ENCODE measurements at places on chromosomes 3 and 15. TPM values are rescaled to one million over a fixed set of nuclear protein-coding genes. Genes with fewer than 3 reads are reported as not detected.

GRCh38 chr3:132645058-132645457 is 14.6 kb downstream of the ACAD11 start:
- H3K4me3 ChIP-seq: no peak overlapping the region
- H3K4me1 ChIP-seq: peaks cover 2% of the 10 kb centered on the region
- no peak overlapping the region for H3K27ac ChIP-seq
- H3K36me3 ChIP-seq: no peaks in the 10 kb centered on the region

SEMA3F gene
- 69.6 TPM for total RNA-seq

DNASE1L3 gene
- not detected for total RNA-seq

TADA3 gene
- 61.3 TPM for total RNA-seq

GRCh38 chr3:119437691-119438258 is 25.6 kb downstream of the TMEM39A start:
- no peaks in the 10 kb centered on the region for H3K4me1 ChIP-seq
- H3K27me3 ChIP-seq: no peaks in the 10 kb centered on the region
- no peak for DNase-seq
- peaks cover 26% of the 10 kb centered on the region for H3K36me3 ChIP-seq
- no peak overlapping the region for H3K4me3 ChIP-seq

DNA sequence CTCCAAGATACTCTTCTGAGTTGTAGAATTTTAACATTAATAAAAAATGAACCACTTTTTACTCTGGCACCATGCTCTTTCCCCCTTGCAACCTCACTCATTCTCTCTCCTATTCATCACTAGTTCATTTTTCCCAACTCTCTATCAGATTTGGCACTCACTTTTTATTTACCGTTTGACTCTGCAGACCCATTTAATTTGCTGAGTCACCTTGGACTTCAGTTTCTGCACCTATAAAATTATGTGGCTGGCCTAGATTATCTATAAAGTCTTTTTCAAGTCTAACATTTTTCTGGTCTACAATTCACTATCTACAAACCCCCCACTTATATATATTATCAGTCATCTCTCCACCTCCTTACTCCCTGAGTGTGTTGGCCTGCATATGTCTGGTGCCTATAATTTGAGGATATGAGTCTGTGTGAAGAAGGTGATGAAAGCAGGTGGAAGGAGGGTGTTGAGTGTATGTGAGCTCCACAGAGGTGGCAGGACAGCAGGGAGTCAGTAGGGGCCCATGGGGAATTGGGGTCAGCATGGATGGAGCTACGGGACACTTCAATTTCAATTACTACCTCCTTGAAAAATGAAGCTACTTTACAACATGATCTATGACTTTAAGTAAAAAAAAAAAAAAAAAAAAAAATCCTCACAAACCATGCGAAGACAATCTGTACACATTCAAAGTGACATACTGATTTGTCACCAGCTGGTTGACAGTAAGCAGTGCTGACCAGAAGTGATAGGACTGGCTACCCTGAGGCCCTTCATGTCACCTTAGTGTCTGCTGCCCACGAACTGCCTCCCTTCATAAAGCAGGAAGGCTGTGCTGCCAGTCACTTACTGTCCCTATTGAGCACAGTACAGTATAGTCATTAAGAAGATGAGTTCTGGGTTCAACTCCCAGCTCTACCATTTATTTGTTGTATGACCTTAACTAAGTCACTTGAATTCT is 334.2 kb upstream of the IL12A start:
- no peak overlapping the region for H3K4me3 ChIP-seq
- H3K27ac ChIP-seq: peak overlapping the region; percentile 64
- no peaks in the 10 kb centered on the region for H3K27me3 ChIP-seq

- H3K4me1 ChIP-seq: peaks cover 6% of the 10 kb centered on the region
- peaks cover 4% of the 10 kb centered on the region for H3K36me3 ChIP-seq
- H3K27ac ChIP-seq: peak within 1 kb of the TSS; percentile 87
- H3K4me3 ChIP-seq: peak within 1 kb of the TSS; percentile 71
Measured at GRCh38 chr3:10026084-10026890, at the start of gene FANCD2. FANCD2 (plus strand) TSS chr3:10026437; CDS start chr3:10028658, 2,221 bp downstream.

DNA sequence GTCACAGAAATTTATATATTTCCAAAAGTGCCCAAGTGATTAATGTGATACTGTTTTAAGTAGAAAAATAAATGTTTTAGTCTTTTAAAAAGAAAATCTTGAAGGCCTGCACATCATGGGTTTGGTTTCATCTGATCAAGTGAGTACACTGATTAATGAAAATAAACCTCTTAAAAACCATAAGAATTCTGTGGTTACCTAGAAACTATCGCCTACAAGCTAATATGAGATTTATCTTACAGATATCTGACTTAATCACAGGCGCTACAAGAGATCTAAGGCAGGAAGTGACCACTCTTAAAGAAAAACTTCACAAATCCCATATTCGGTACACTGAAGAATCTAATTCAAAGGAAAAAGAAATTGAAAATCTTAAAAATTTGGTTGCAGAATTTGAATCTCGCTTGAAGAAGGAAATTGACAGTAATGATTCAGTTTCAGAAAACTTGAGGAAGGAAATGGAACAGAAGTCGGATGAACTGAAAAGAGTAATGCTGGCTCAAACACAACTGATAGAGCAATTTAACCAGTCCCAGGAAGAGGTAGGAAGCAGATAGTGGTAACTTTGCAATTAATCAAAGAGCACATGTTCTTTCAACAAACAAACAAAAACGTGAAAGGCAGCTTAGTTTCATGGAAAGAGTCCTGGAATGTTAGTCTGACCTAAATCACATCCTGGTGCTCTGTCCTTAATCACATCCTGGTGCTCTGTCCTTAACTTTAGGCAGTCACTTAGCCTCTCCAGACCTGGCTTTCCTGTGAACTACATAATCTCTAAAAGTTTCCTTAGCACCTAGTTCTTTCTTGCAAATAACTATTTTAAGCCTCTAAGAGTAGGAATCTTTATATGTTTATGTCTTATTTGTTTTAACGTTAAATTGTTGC is 131.8 kb downstream of the CCNL1 start:
- H3K27ac ChIP-seq: no peak overlapping the region
- no peak overlapping the region for H3K4me3 ChIP-seq
- H3K27me3 ChIP-seq: no peaks in the 10 kb centered on the region
- DNase-seq: no peak
